ENCODE measurements at places on chromosomes 11 and 22.

GRCh38 chr11:66728038-66728692, 851 bp downstream of the SPTBN2 start:
- ATAC-seq, result peak; percentile 31

- no peak for ATAC-seq
These were observed 46.5 kb upstream of the FIBIN start for GRCh38 chr11:26947379-26947844.

GRCh38 chr11:22787551-22788162, 41.9 kb downstream of the SVIP start:
- ATAC-seq, result no peak

- ATAC-seq, result no peak
These were observed 12.7 kb downstream of the MRGPRF start for GRCh38 chr11:69000391-69000790.

- no peak for ATAC-seq
These were observed 46.3 kb downstream of the TRAF6 start for GRCh38 chr11:36463781-36464180.

GRCh38 chr11:11608783-11609232, 13.0 kb downstream of the GALNT18 start:
- ATAC-seq, result peak; percentile 29

DNA sequence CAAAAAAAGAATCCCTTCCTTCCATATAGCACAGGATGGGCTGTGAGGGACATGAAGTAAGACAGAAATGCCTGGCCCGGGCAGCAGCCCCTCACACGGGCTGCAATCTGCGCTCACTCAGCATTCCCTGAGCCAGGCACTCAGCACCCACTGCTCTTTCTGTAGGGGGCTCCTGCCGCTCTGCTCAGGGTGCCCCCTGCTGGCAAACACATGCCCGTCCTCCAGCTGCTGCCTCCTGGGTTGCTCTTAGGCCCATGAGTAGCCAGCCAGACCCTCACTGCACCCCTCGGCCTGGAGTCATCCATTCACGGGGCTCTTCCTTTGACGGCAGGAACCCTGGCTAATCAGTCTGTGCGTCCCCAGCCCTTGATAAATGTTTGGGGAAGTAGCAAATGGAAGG, 6.9 kb downstream of the MCAT start:
- peak; percentile 75 for ATAC-seq

DNA sequence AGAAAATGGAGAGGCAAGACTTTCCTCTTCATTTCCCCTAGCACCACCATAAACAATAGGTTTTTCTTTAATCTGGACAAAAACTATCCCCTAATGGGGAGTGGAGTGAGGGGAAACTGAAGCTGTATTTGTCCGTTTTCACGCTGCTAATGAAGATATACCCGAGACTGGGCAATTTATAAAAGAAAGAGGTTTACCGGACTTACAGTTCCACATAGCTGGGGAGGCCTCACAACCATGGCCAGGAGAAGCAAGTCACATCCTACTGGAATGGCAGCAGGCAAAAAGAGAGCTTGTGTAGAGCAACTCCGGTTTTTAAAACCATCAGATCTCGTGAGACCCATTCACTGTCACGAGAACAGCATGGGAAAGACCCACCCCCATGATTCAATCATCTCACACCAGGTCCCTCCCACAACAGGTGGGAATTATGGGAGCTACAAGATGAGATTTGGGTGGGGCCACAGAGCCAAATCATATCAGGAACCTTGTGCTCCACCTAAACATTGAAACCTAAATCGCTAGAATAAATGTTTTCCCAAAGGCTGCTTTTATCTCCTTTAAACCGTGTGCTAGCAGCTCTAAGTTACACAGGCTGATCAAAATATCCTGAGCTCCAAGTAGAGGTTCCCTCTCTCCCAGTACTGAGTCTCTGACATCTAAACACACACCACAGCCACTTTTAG, 4.3 kb downstream of the UBQLN3 start:
- no peak for ATAC-seq

GRCh38 chr11:129493746-129494145, 118.1 kb downstream of the BARX2 start:
- ATAC-seq, result no peak

DNA sequence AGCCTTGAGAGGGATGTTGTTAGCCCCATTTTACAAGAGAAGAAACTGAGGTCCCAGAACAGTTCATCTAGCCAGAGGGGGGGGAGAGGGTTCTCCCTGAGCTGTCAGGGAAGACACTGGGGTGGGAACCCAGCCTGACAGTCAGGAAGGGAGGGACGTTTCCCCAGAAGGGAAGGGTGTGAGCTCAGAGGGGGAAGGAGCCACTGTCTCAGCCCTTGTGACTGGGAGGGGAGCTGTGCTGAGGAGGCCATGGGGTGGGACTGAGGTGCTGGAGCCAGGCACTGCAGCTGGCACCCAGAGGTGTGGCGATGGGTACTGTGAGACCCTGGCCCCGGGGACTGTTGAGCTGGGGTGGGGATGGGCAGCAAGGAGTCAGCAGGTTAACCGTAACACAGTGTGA, 35.7 kb downstream of the DAGLA start:
- no peak for ATAC-seq

DNA sequence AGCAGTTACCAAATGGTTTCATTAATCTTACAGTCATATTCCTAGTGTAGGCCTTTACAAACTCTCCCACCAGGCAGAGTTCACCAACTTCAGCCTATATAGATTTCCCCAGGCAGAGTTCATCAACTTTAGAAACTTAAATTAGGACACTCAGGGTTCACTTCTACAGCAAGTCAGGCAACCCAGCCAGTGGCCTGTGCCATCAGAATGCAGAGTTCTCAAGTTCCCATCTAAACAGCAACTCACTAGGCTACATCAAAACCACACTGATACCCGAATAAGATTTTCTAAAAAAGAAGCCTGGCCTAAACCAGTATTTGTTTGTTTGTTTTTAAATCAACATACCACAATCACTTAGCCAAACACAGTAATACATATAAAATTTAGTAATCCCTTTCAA, 33.7 kb downstream of the PICALM start:
- ATAC-seq, result no peak

DNA sequence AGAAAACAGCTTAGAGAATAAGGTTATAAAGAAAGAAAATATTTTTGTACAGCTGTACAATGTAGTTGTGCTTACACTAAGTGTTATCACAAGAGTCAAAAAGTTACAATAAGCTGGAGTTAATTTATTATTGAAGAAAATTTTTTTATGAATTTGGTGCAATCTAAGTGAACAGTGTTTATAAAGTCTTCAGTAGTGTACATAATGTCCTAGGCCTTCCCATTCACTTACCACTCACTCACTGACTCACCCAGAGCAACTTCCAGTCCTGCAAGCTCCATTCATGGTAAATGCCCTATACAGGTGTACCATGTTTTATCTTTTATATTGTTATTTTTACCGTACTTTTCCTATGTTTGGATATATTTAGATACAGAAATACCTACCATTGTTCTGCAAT, 34.7 kb downstream of the GDPD4 start:
- ATAC-seq, result no peak

- ATAC-seq, result no peak
These were observed 9.4 kb downstream of the PCF11 start for GRCh38 chr11:83166193-83166866.

GRCh38 chr11:71931245-71931602, 2.4 kb downstream of the RNF121 start:
- peak; percentile 55 for ATAC-seq

DNA sequence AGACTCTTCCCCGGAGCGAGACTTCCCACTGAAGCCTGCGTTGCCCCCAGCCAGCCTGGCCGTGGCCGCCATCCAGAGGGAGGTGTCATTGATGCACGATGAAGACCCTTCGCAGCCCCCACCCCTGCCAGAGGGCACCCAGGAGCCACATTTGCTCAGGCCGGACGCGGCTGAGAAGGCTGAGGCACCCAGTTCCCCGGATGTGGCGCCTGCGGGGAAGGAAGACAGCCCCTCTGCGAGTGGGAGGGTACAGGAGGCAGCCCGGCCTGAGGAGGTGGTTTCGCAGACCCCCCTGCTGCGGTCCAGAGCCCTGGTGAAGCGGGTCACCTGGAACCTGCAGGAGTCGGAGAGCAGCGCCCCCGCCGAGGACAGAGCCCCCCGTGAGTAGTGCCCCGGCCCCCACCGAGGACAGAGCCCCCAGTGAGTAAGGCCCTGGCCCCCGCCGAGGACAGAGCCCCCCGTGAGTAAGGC, 6.4 kb downstream of the IRF7 start:
- ATAC-seq, result no peak

GRCh38 chr11:8263769-8264410, at the start of gene LMO1:
Gene LMO1 (minus strand): TSS chr11:8263878. CDS start chr11:8263362, 516 bp downstream.
- peak; percentile 77 for ATAC-seq

DNA sequence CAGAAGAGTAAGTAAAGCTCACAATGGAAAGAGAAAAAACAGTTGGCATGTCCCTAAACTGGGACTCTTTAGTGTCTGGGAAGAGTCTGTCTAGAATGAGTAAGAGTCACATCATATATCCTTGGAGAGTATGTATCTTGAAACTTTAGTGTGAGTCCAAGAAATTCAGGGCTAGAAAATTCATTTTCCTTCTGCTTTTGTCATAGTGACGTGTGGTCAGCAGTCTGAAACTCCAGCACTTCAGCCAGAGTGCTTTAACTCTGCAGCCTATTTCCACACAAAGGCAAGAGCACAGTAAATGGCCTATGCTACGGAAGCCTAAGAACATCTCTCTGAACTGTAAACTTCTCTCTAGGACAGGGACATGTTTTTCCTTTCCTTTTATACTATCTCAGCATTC, 174.1 kb downstream of the FAM181B start:
- no peak for ATAC-seq

GRCh38 chr11:45147891-45148675, 1.6 kb downstream of the PRDM11 start:
- ATAC-seq, result no peak

DNA sequence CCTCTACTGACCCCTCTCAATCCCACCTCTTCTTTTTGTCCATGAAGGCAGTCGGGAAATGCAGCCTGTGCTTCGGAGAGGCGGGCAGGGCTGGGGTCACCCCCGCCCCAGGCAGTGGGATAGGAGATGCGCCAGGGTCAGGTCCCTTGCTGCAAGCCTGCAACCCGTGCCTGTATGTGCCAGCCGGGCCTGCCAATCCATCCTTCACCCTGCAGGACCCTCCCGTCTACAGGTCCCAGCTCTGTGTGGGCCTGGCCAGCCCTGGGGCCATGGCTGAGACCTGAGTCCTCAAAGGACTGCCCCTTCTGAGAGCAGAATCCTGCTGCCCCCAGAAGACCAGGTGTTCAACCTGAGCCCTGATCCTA, 10.9 kb downstream of the ASCL2 start:
- no peak for ATAC-seq

DNA sequence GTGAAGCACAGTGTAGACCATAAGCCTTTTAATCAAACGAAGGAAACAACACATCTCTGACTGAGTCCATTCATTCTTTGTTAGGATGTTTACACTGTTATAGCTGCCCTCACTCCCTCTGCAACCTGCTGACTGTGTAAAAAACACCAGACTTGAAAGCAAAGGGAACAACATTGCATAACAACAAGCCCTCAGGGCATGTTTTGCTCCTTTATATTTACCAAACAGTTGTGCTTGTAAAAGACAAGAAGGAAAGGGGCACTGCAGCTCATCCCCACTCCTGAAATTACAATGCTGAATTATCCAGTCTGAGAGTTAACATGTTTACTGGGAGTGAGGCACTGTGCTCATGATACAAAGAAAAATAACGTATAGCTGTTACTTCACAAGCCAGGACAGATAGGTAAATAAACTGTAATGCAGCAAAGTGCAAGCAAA, 46.4 kb downstream of the RAB30 start:
- no peak for ATAC-seq

- peak; percentile 81 for ATAC-seq
These were observed 30.2 kb upstream of the APOBEC3A start for GRCh38 chr22:38927033-38927781.

GRCh38 chr11:45661439-45662055, 3.9 kb downstream of the CHST1 start:
- no peak for ATAC-seq

DNA sequence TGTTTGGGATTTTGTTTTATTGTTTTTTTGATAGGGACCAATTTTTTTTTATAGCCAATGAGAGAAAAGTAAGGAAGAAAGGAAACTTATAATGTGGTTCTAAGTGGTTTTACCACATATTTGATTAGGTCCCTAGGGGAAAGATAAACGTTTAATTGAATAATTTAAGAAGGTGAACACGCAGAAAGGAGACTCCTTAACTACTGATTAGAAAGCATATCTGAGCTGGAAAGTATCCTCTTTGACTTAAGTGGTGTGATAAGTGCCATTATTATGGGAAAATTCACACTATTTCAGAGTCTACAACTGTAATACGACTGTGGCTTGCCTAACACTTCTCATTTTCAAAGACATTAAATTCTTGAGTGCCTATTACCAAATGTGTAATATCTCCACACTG, 106.5 kb upstream of the GRAMD1B start:
- ATAC-seq, result no peak

DNA sequence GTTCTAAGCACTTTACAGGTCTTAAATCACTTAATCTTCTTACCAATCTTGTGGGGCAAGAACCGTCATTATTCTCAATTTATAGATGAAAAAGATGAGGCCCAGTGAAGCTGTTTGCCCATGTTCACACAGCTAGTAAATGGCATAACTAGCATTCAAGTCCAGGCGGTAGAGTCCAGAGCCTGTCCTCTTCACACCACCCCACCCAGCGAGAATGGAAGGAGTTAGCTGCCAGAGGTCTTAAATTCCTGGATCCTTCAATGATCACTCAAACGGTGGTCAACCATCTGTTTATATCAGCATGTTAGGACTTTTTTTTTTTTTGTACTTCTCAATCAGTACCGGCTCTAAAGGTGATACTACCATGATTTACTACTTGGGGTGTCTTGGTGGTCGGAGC, 43.3 kb downstream of the PARVA start:
- no peak for ATAC-seq

- no peak for ATAC-seq
These were observed 67.4 kb downstream of the BRD1 start for GRCh38 chr22:49760280-49760629.

DNA sequence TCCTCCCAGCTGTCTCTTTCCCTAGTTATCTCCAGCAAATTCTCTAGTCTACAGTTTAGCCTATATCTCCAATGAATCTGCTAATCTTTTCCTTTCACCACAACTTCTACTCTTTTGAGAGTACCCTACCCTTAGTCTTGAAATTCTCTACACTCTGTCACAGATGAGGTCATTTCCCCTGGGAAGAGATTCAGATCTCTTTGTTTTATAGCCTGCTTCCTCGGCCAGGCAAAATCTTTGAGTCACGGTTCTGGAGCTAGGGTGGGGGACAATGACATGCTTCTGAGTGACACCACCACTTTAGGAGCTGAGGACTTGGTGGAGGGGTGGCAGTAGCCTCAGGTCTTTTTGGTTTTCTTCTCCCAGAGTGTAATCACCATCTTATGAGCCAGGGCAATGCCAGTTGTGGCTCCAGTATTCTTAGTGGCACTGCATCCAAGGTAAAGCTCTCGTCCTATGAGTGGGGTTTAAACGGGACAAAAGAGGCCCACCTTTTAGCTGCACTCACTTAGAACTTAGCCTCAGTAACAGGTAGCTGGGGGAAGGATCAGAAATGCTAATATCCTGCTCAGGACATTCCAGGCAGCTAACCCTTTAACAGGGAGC, 98.5 kb upstream of the RRM1 start:
- no peak for ATAC-seq

- no peak for ATAC-seq
These were observed 19.1 kb downstream of the SYT13 start for GRCh38 chr11:45267052-45267451.

GRCh38 chr11:115506954-115507675, 2.9 kb upstream of the CADM1 start:
- ATAC-seq, result no peak

All from stimulated activated memory B cell treated with anti-CD40 and anti-IgM and Interleukin-4, amounts not matched to agents 10 μg/mL and 1 μg/mL and 100 μg/mL, for 72 hours (primary cell).